HT1080 (cell line): ENCODE measurements at places on chromosomes 1 and 21. TPM values are rescaled to one million over a fixed set of nuclear protein-coding genes. Genes with fewer than 3 reads are reported as not detected.
A peak's percentile ranks its signal among the peaks of the same experiment; 100 is the strongest.

Gene SPAG17
- not detected in 2 replicates for total RNA-seq

DNA sequence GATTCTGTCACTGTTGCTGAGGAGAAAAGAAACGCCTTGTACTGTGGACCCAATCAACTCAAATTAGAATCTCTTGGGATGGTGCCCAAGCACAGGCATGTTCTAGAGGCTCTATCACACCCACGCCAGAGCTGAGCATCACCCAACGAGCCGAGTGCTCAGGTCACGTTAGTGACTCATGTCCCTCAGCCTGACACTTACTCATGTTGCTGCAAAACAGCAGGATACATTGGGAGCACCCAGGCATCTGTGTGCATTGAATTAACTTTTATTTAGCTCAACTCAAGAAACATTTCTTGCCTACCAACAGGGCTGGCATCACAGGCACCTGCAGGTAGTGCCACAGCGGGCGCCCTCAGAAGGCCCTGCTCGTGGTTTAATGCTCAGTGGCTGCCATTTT lies 149.8 kb downstream of the ETS2 start:
- DNase-seq, result peak; percentile 40

Gene KRTAP19-3
- total RNA-seq, result not detected in 2 replicates

Gene KLF18
- total RNA-seq, result not detected in 2 replicates

GRCh38 chr1:58741678-58742553 lies 41.9 kb downstream of the JUN start:
- DNase-seq, result no peak

Gene GPR37L1
- not detected in 2 replicates for total RNA-seq

DNA sequence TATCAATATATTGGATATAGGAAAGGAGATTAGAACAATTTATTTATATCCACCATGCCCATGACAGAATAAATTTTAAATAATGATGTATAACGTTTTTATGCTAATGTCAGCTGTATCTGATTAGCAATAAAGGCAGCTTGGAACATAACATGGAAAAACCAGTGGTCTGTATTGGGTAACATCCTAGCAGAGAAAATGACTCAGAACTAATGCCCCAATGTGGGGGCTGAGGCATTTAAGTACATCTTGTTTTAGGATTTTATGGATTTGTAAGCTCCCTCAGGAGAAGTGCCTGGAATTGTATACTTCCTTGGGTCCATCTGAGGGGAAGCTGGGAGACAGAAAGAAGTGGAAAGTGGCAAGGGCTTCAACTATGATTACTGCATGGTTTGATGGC lies 82.3 kb downstream of the HMCN1 start:
- DNase-seq, result no peak

- DNase-seq, result no peak
Observed at GRCh38 chr1:58942759-58943191, 158.9 kb upstream of the JUN start.

DNA sequence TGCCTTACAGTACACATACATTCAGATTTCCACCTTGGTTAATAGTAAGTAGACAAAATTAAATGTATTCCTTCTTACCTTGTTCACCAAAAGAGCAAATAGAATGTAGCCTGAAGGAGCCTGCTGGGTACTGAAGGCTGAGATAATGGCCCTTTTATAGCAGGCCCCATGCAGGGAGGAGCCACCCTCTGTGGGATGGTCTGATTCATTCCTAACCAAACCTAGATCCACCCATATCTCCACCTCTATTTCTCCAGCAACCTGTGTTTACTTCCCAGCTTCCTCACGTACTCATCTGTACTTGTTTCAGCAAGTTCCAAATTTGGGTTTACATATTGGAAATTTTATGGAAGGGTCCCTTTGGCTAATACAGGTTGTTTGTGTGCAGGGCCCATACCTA lies at the start of gene FLG:
TSS of gene FLG (minus strand) at position 129 of the 400 bp plus-strand sequence. CDS start 9,783 bp downstream, outside the sequence.
- peak; percentile 50 for DNase-seq
